ENCODE measurements at places on chromosomes 16 and 17.

- no peak for DNase-seq
Measured at GRCh38 chr17:45906927-45907622, 12.7 kb downstream of the MAPT start.

DNA sequence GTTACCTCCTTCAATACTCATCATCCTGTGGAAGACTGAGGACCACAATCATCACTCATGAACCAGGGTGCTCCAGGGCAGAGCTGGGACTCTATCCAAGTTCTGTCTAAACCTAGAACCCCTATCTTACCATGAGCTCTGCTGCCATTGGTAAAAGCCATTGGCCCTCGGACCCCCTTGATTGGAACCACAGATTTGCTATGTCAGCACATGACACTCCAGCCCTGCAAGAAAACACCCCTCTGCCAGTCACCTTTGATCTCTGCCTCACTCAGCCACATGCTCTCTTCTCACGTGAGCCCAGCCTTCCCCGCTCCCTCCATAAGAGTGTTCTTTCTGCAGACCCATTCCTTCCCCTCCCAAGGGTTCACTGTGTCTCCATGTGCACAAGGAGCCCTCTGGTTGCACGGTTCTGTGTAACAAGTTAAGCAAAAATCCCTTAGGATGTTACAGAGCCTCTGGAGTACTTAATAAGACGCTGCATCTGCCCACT is 468.8 kb upstream of the DYNLRB2 start:
- no peak for DNase-seq

DNA sequence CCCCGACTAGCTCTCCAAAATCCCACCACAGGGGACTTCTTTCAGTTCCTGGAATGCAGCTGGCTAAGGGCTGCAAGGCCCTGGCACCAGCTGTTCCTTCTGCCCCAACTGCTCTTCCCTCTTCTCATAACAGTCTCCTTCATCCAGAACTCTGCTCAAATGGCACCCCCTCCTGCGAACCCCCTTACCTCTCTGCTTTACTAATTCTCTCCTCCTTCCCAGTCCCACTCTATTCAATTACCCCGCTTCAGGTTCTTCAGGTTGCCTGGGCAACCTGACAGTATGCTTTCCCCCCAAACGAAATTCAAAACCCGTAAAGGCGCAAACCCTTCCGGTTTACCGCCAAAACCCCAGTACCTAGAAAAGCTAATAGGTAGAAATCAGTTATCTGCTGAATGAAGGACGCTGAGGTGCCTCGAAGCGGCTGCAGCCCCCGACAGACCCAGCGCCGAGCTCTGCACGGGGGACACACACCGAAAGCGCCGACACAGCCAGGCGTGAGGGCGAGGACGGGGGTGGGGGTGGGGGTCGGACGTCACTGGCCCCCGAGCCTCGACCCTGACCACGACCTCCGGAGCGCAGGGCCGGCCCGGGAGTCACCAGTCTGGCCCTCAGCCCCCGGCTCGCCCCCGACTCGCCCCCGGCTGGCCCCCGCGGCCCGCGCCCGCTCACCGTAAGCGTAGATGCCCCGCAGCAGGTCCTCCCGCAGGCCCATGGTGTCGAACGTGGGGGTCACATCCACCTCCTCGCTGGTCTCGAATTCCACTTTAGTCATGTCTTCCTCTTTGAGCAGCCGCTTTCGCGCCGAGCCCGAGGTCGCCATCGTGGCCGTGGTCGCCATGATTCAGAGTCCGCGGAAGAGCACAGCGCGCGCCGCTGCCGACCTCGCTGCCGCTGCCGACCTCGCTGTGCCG is 550 bp downstream of the EIF4A3 start:
- no peak for DNase-seq

GRCh38 chr17:32265192-32265923 is at the start of gene RHBDL3:
Gene RHBDL3 (plus strand): TSS chr17:32265832. CDS start chr17:32266190, 358 bp downstream.
- no peak for DNase-seq

DNA sequence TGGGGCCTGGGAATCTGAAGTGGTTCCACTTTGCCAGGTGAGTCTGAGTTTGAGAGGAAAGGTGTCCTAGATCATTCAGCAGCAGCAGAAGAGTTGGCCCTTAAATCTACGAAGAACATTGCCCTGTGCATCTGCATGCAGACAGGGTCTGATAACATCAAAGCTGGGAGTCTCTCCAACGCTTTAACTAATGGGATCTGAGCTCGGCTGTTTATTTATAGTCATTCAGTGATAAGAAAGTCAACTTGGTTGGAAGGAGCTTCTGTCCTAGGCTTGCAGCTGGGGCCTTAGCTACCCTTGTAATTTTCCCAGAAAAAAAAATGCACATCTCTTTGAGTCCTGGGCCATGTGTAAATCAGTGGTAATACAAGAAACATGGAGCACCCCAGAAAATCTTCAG is 418.0 kb upstream of the HSBP1 start:
- DNase-seq: no peak

DNA sequence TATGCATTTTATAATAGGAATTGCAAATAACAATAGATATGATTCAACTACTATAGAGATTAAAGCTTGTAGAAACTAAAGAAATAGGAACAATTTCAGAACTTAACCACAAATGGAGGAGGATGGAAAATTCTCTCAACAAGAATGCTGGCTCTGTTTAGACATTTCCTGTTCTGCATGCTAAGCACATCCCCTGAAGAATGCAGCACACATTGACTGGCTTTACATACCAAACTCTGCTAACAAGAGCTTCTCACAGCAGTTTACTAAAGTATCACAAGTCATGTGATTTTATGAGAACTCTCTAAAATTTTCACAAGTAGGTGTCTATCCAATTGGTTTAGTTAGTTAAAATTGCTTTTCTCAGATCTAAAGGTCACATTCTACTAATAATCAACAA is 85.2 kb downstream of the SPAG9 start:
- peak; percentile 8 for DNase-seq

- no peak for DNase-seq
Measured at GRCh38 chr17:65745241-65745640, 183.8 kb upstream of the AXIN2 start.

- DNase-seq: no peak
Measured at GRCh38 chr16:29891525-29892457, 7.6 kb downstream of the SEZ6L2 start.

GRCh38 chr16:23125277-23125676 is 24.0 kb downstream of the USP31 start:
- no peak for DNase-seq

DNA sequence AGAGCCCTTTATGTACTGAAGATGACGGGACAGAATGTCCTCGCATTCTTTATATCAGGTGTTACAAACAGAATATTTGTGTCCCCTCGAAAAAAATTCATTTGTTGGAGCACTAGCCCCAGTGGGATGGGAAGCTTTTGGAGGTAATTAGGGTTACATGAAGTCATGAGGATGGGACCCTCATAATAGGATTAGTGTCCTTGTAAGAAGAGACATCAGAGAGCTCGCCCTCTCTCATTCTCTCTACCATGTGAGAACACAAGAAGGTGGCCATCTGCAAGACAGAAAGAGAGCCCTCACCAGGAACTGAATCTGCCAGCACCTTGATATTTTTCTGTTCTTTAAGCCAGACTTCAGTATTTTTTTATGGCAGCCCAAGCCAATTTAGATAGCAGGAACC is 72.4 kb downstream of the SLC39A11 start:
- no peak for DNase-seq

- DNase-seq: no peak
Measured at GRCh38 chr17:49387498-49388289, 25.6 kb upstream of the ZNF652 start.

- no peak for DNase-seq
Measured at GRCh38 chr16:79284766-79285165, 315.8 kb downstream of the MAF start.

GRCh38 chr17:43011728-43012472 is 5.3 kb downstream of the IFI35 start:
- no peak for DNase-seq

- no peak for DNase-seq
Measured at GRCh38 chr17:79335456-79335855, 260.8 kb downstream of the ENGASE start.

DNA sequence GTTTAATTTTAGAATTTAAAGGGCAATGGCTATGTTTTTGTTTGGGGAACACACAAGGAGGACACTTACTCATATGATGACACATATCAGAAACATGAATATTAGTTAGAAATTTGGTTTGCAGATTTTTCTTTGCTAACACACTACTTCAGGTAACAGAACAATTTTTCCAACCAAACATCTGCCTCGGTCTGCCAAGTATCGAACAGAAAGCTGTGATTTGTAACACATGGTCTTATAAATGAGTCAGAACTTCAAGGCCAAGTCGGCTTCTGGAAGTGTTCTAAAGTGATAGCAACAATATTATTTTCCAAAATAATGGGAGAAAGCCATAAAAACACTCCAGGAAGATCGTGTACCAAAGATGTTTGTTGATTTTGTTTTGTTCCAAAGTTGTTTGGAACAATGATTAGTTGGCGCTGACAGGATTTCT is 75.9 kb upstream of the PMFBP1 start:
- DNase-seq: no peak

DNA sequence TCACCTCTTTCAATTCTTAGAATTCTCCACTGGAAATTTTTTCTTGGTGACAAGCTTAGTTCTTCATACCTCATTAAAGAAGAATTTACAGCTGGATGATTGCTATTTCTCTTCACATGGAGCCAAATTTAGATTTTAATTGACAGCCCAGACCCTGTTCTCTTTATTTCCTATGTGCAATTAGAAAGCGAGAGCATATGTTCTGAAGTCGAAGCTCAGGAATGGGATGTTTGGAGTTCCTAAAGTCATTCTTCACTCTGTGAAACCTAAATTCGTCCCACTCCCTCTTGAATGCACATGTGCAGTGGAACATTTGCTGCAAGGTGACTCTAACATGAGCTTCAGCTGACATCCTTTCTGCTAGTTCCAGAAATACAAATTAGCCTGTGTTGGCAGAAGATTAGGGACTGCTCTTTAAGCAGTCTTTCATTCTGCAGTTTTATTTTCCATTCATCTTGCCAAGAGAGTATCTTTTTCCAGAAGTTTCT is 129.3 kb upstream of the KCNJ16 start:
- DNase-seq: no peak

- DNase-seq: no peak
Measured at GRCh38 chr17:14886200-14886739, 378.9 kb downstream of the PMP22 start.

DNA sequence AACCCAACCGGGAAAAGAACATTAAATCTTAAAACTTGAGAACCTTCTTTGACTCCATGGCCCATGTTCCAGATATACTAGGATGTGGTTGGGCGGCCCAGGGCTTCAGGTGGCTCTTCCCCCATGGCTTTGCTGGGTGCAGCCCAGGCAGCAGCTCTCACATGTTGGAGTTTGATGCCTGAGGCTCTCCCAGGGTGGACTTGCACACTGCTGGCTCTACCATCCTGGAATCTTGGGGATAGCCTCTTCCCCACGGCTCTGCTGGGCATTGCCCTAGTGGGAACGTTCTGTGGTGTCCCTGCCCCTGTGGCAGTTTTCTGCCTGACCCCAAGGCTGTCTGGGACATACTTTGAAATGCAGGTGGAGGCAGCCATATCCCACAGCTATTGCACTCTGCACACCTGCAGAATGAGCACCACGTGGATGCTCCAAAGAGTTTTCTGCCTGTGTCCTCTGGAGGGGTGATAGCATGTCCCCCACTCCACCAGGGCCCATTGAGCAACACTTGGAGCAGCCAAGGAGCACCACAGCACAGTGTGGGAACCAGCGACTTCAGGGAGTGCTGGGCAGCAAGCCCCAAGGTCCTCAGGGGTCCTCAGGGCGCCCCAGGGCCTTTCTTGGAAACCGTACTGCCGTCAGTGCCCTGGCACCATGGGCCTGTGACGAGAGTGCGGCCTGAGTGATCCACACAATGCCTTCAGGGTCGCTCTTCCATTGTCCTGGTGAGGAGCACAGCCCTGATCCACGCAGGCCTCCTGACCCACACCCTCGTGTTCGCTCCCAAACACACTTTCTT is 70.8 kb downstream of the GOSR1 start:
- DNase-seq: no peak

GRCh38 chr16:14510939-14511799 is 118.9 kb downstream of the PARN start:
- no peak for DNase-seq

- no peak for DNase-seq
Measured at GRCh38 chr16:49701789-49702494, 154.0 kb downstream of the ZNF423 start.

DNA sequence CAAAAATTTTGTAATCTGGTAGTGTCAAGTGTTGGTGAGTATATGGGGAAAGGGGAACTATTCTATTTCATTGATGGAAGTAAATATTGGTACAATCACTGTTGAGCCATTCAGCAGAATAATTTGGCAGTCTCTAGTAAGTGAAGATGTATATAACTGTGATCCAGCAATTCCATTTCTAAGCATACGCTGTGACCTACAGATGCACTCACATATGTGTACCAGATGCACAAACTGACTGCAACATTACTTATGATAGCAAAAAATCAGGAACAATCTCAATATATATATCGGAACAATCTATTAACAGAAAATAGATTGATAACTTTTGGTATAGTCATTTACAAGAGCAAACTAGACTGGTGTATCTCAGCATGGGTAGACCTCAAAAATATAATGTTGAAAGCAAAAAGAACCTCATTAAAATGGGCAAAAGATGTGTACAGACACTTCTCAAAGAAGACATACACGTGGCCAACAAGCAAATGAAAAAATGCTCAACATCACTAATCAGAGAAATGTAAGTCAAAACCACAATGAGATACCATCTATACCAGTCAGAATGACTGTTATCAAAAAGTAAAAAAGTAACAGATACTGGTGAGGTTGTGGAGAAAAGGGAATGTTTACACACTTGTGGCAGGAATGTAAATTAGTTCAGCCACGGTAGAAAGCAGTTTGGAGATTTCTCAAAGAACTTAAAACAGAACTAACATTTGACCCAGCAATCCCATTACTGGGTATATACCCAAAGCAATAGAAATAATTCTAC is 20.7 kb downstream of the ADAP2 start:
- DNase-seq: no peak

GRCh38 chr16:24976971-24977677 is 38.0 kb downstream of the ARHGAP17 start:
- no peak for DNase-seq

- no peak for DNase-seq
Measured at GRCh38 chr16:9580025-9580424, 488.6 kb downstream of the HAPSTR1 start.

GRCh38 chr16:84498859-84499620 is 5.4 kb downstream of the MEAK7 start:
- no peak for DNase-seq

- DNase-seq: peak; percentile 30
Measured at GRCh38 chr16:83903751-83904150, 4.8 kb downstream of the MLYCD start.

DNA sequence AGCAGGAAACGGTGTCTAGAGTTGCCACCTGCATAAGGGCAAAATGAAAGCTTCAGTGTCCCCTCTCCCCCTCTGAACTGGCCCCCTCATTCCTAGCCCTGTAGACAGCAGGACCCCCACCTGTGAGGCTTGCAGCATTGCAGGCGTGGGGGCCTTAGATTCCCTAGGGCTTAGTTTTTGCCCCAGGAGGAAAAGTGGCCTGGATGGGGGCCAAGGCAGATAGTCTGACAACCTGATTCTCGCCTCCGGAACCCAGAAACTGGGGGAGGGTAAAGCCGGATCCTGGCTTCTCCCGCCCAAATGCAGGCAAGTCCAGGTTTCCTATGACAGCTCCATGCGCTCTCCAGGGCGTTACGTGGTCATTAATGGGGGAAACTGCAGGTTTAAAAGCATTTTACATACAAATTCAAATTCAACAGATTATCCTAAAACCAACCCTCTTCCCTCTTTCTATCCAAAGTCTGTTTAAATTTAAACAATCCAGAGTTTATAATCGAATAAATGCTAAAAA is 678 bp upstream of the HOXB6 start:
- DNase-seq: no peak
